Peyer's patch (tissue), 4 donors: ENCODE measurements at places on chromosomes 6 and 20.

GRCh38 chr6:26743157-26743821, 83.7 kb upstream of the ZNF322 start:
- DNase-seq = no peak

- DNase-seq = no peak
These were observed 40.6 kb downstream of the BMP7 start for GRCh38 chr20:57225830-57226229.

DNA sequence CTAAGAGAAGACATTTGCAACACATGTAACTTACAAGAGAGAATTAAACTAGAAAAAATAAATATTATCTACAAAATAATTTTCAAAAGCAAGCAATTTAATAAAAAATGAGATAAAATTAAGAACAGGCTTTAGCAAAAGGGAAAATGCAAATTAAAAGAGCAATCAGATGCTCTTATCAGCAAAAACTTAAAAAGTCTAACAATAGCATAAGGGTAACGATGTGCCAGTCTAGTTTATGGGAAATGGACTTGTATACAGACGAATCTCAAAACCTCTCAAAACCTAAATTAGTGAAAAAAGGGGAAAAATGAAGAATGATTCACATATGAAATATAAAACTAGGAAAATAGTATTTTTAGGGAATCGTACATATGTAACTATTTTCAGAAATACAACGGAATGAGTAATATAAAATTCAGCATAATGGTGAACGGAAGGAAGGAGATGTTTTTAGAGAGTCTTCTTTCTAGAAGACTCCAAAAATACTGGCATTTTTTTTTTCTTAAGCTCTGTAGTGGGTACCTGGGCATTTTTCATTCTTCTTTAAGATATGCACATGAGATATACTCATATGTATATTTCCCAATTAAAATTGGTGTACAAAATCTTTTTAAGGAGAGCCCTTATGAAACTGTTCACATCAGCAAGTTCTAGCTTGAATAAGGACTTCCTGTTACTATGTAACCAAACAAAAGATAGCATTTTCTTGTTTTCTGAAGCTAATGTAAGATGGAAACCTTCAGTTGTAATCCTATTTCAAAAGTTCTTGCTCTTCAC, 927 bp upstream of the MANEA start:
- DNase-seq = no peak

- no peak for DNase-seq
These were observed 7.8 kb downstream of the OR2A4 start for GRCh38 chr6:131693384-131693783.

DNA sequence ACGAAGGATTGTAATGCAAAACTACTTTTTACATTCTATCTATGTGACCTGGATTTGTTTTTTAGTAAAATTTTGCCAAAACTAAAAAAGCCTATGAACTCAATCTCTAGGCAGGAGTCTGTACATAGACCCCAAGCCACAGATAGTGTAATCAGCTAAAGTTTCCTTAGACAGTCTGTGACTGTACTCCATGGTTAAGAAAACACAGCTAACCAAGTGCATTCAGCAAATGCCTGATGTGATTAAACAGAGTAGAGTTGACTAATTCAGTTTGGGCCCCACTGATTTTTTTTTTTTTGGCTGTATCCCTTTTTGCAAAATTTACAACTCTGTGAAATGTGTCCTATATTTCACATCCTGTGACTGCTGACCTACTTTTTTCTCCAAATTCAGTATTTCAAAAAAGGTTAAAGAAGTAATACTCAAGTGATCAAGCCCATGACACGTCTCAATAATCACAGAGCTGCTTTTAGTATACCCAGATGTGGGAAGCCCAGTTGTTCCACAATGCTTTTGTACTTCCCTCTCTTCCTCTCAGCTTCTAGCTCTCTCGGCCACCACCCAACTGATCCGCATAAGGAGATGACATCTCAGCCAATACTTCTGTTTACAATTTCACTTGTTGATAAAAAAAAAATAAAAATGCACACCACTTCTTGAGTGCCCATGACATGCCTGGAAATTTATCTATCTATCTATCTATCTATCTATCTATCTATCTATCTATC, 108.8 kb upstream of the TBX18 start:
- no peak for DNase-seq

DNA sequence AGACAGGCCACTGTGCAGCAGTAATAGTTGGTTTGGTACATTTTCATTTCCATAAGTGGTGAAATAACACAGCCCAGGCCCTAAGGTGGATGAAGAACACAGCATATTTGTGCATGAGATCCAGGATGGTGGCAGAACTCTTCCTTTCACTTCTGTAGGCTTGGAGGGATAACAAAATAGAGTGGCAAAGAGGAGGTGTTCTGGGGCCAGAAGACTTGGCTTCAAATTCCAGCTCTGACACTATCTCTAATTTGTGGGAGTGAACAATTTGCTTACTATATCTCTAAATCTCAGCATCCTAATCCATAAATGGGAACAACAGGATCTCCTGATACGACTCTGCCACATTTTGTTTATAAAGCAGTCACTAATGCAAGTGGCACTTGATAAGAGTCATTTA, 111.7 kb upstream of the FAM184A start:
- no peak for DNase-seq

DNA sequence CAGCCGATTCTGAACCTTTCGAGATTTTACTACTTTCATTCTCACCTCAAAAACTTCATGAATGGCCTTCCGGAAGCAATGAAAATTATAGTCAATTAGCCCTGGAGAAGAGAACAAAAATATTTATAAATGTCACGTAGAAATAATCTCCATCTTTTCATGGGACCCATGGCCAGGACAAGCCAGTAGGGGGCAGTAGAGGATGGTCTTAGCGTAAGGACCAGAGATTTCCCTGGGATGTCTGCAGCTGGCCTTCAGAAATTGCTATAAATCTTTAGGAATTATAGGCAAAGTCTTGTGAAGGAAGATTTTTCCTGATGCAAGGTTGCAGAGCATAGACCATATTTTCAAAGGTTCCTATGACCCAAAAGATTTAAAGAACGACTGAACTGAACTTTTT, 15.6 kb upstream of the UBE2J1 start:
- peak; percentile 87 for DNase-seq

DNA sequence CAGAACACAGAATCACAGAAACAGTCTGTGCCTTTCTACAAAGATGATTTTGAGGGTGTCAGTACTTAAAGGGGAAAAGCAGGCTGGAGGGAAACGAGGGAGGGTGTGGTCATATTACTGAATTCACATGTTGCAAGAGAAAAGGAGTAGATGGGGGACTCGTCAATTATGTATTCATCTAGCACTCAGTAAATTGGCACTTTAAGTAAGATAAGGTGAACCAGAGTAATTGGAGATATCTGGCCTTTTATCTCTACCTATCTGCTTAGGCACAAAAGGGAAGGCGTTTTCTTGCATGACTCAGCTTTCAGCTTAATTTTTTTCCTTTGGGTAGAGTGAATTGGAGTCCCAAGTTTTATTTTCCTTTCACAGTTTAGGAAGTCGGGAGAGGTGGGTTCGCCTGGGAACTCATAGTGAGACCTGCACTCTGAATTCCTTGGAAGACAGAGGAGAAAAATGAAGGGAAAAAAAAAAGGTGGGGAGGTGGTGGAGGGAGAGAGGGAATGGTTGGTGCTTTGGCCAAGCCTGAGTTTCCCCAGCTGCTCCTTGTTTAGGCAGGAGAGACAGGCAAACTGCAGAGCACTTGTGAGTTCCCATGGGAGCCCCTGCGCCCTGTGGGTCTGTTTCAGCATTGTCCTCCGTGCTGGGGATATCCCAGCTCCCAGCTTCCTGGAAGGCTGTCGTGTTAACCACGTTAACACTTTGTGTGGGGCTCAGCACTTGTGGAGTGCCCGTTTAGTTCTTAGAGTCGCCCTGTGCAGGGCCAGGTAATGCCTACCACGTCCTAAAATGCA, 19.7 kb upstream of the GTSF1L start:
- DNase-seq = no peak
